ENCODE measurements at places on chromosomes 2 and 18.

GRCh38 chr2:173865971-173866873 lies 99.0 kb downstream of the SP3 start:
- no peak for DNase-seq

GRCh38 chr18:32724071-32724749 lies 48.6 kb downstream of the KLHL14 start:
- DNase-seq = no peak

DNA sequence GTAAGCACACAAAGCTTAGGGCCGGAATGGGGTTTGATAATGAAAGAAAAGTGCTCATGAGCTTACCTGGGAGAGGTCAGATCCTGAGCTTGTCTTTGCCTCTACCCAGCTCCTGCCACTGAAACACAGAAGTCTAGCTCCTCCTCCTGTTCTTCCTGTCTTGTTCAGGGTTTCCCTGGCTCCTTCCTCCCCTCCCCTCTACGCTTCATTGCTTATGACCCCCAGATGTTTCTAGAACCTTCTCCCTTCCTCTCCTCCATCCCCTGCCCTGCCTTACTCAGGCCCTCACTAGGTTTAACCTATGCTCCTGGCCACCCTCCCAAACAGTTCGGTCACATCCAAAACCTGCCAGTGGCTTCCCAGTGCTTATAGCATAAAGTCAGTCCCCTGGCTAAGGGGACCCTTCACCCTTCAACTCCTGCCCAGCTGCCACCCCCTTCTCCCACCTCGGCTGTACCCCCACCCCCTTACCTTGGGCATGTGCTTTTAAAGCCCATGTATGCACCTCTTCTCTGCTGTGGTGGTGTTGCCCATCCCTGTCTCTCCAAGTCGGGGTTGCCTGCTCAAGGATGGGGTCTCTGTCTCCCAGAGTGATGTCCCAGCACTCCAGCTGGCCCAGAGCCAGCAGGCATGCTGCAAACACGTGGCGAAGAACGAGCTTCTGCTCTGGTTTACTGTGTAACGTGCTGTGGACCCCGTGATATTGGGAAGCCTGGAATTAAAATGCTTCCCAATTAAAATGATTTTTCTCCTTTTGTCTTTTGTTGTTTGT lies 233.6 kb downstream of the TPGS2 start:
- DNase-seq = no peak

DNA sequence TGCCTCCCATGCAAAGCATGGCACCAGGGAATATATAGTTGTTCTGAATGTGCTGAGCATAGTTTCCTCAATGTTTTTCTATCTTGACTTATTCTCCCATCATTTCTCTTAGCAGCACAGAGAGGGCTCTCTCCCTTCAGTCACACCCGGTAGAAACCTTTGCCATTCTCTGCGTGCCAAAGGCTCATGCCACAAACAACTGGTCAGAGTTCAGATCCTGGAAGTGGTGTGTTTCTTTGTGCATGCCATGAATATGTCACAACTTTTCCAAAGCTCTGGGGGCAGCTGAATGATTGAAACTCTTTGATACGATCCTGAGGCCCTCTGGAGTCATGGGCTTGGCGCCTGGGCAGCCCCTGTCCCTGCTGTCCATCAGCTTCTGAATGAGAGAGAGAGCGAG lies 28.0 kb upstream of the EDAR start:
- DNase-seq = no peak

GRCh38 chr2:217846321-217846743 lies 156.5 kb downstream of the TNS1 start:
- no peak for DNase-seq

DNA sequence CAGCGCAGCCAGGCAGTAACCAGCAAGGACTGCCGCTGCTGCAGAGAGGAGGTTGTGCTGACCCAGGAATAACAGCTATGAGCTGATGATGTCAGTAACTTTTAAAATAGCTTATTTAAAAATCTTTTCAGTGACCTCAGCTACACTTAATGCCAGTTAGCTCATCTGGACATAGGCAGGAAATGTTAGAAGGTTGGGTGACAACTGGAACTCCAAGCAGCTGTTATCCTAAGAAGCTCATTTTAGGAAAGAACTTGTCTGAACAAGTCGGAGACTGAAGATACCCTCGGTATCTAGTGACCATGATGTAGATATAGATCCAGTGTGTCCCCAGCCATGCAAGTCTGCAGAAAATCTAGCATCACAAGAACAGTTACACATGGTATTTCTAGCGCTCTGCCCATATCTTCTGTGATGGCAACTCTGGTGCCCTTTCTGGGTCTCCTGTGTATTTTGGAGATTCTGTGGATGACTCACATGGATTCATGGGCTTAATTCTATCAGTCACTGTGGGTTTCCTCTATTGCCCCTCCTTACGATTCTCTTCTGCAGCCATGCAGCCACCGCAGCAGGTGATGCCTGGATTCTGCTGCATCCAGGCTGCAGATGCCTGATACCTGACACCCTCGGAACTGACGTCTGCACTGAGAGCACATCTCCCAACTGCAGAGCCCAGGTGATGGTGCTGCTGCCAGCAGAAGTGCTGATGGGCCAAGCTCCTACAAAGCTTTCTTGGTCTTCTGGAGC lies 19.8 kb upstream of the PLEK start:
- DNase-seq = no peak

- DNase-seq = no peak
These were observed 276 bp downstream of the NFE2L2 start for GRCh38 chr2:177264209-177264692.

- no peak for DNase-seq
These were observed 58.7 kb upstream of the PEX13 start for GRCh38 chr2:60958800-60959199.

Measured in activated gamma-delta T cell (primary cell).